Muscle of back (tissue), 13 donors: ENCODE measurements at places on chromosomes 5 and 9. TPM values are rescaled to one million over a fixed set of nuclear protein-coding genes. Genes with fewer than 3 reads are reported as not detected.

DNA sequence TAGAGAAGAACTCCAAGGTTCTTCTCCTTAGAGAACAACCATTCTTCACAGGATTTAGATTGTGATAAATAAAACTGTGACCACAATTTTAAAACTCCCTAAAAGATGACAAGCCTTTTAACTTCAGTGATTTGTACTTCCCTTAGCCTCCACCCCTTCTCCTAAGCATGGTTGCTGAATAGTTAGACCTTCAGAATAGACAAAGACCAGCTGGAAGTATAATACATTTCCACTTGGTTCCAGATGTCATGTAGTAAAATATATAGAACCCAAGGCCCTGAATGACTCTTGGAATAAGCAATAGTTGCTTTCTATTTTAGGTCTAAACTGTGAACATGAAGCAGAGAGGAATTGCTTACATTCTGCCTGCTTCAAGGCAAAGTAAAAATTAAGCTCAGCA is 208.7 kb downstream of the ARRDC3 start:
- DNase-seq, result no peak

DNA sequence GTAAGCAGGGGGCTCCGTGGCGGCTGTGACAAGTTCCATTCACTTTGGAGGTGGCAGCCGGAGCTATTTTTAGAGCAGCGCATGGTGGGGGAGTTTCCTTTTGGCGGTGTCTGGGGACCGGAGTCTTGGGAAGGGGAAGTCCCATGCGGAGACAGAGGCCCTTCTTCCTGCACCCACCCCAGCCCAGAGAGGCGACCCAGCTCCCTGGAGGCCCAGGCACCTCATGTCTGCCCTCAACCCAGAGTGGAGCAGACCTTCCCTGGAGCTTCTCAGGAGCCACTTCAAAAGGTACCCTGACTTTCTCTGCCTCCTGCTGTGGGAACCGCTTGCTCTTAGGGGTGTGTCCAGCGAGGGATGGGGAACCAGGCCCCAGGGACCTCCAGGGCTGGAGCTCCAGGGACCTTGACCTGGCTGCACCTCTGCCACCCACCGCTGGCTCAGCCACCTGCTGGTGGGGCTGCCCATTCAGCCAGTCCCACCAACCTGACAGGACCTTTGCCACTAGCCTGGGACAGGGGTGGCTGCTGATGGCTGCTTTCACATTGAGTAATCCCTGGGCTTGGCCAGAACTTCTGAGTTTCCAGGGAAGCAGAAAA is 34.1 kb downstream of the NEK6 start:
- DNase-seq, result no peak

SIT1 gene
- polyA plus RNA-seq, result 0.40 TPM

GLIPR2 gene
- 107 TPM for polyA plus RNA-seq

MTMR12 gene
- 17.1 TPM for polyA plus RNA-seq

FBN2 gene
- 74.6 TPM for polyA plus RNA-seq
